ENCODE measurements at places on chromosomes 4 and X. TPM values are rescaled to one million over a fixed set of nuclear protein-coding genes. Genes with fewer than 3 reads are reported as not detected.

The TCEAL5 gene
- 0.40 TPM for total RNA-seq

The TMLHE gene
- total RNA-seq: 19.9 TPM

The GTPBP6 gene
- total RNA-seq: 51.6 TPM

The CRMP1 gene
- total RNA-seq: 1.1 TPM

The MED12 gene
- 63.1 TPM for total RNA-seq

The SLC10A4 gene
- not detected for total RNA-seq

The FRG1 gene
- total RNA-seq: 53.4 TPM

The NMU gene
- not detected for total RNA-seq

The COL4A5 gene
- total RNA-seq: 11.7 TPM

The RBM41 gene
- 9.1 TPM for total RNA-seq

The PDZD4 gene
- 5.9 TPM for total RNA-seq

The ZFP92 gene
- 6.5 TPM for total RNA-seq

The SH3BGRL gene
- 162 TPM for total RNA-seq
